ENCODE measurements at places on chromosomes 7 and 10.

DNA sequence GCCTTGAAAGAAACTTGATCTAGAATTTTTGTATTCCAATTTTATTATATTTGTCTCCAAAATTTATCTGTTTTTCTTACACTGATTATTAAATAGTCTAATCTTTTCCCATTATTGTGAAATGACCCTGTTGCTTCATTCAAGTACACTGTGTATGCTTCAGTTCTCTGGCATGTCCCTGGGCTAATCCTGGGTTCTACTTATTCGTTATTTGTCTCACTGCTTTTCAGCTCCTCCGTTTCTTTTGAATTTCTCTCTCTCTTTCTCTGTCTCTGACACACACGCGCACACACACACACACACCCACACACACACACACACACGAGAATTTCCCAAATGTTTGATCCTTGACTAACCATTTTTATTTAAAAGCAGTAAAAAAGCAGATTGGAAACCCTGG lies 768.6 kb downstream of the NRG3 start:
- DNase-seq: no peak

DNA sequence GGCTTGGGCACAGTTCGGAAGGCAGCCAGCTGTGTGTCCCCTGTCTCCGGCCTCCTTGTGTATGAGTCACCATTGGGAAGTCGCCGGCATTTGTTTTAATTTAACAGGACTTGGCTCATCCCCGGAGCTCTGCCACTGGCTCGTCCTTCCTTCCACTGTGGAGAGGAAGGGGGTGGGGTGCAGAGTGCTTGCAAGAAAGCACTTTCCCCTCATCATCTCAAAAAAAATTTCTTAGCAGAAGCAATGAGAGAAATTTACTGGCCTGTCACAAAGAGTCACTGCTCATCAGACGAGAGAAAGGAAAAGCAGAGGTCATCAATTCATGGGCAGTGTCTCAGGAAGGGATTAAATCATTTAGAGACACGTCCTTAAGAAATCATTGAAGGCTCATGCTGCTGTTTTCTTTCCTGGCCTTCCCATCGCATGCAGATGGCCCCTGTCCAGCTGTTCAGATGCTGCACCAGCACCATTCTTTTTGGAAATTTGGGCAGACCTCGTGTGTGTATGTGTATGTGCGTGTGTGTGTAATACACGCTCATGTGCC lies 93.3 kb downstream of the BMS1 start:
- no peak for DNase-seq

DNA sequence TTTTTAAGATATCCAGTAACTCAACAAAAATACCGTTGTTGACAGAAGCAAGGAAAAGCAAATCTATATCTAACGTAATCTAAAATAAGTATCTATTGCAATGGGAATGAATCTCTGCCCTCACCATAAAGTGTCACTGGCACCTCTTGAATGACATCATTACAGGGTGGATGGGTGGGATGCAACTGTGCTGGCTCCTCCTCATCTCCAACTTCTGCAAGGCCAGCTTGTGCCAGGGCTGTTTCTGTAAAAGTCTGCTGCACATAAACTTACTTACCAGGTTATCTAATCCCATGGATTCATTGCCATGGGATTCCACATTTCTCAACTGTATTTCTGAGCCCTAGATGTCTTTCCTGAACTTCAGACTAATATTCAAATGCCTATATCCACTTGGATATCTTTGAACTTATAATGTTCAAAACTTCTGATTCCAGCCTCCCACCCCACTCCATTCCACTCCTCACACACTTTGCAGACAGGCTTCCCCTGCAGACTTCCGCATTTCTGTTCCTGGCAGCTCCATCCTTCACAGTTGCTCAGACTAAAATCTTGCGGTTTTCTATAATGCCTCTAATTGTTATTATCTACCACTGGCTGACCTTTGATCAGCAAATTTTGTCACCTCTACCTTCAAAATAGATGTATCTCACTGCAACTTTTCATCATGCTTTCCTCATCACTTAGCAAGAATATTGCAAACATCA lies 10.7 kb downstream of the FGL2 start:
- DNase-seq: no peak

DNA sequence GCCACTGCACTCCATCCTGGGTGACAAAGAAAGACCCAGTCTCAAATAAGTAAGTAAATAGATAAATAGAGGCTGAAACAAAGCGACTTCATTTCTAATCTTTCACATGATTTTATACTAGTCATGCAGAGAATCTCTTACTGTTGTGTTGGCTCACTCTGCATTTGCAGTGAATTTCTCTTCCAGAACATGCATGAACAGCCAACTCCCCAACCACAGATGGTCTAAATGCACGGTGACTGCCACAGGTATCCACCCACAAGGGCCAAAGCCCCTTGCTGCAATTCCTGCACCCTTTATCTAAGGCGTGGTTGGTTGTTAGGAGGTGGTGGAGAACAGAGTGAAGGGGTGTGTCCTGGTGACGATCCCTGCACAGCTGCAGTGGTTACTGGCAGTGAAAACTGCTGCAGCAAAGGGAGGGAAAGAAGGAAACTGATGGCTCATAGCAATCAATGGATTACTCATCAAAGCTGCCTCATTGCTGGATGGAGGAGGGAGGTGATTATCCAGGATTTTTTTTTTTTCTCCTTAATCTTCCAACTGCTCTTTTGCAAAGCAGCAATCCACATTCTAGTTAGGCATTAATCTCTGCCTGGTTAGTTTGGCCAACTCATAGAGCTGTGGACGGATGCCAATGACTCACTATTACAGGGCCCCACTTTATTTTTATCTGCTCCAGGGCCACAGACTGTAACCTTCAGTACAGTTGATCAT lies 50.6 kb downstream of the PRTFDC1 start:
- DNase-seq: peak; percentile 98

DNA sequence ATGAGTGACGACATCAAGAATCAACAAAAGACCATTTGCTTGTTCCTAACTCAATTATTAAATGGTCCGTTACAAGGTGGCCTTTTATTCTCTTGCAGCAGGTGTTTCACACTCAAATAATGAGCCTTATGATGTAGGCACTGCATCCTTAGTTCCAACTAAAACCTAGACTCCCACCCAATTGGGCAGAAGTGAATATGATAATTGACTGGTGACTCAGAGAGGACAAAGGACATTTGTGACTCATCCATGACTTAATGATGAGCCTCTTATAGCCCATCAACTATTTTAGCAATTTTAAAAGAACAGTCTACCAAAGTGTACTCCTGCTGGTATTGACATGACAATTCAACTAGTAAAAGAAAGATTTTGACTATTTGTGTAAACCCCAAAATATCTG lies 1027.8 kb upstream of the PHF14 start:
- DNase-seq: no peak

DNA sequence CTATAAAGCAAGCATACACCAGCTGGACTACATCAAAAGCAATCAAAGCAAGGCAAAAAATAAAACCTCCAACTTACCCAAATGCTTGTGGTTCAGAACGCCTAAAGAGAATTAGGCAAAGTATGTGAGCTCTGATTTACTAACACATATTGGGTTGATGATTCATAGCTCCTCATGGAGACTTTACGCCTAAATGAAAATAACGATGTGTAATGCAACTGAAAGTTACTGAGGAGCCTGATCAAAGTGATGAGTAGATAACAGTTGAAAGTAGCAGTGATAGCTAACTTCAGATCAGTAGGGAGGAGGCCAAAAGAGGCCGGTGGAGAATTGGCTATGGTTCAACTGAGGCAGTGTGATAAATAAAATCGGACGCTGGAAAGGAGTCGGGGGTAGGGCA lies 85.0 kb downstream of the MPP7 start:
- DNase-seq: no peak

GRCh38 chr7:135713836-135714470 lies 14.0 kb downstream of the SLC13A4 start:
- DNase-seq: no peak

- no peak for DNase-seq
These were observed 51.2 kb upstream of the TMEM248 start for GRCh38 chr7:66869660-66870450.

Measured in epithelial cell of proximal tubule (primary cell).